Fibroblast of pulmonary artery (primary cell): ENCODE measurements at places on chromosomes 1 and 21.
A peak's percentile ranks its signal among the peaks of the same experiment; 100 is the strongest.

GRCh38 chr1:182615468-182616129, 11.4 kb upstream of the RGS16 start:
- DNase-seq: peak; percentile 36

- no peak for DNase-seq
Observed at GRCh38 chr1:225412803-225413351, 15.0 kb downstream of the LBR start.

DNA sequence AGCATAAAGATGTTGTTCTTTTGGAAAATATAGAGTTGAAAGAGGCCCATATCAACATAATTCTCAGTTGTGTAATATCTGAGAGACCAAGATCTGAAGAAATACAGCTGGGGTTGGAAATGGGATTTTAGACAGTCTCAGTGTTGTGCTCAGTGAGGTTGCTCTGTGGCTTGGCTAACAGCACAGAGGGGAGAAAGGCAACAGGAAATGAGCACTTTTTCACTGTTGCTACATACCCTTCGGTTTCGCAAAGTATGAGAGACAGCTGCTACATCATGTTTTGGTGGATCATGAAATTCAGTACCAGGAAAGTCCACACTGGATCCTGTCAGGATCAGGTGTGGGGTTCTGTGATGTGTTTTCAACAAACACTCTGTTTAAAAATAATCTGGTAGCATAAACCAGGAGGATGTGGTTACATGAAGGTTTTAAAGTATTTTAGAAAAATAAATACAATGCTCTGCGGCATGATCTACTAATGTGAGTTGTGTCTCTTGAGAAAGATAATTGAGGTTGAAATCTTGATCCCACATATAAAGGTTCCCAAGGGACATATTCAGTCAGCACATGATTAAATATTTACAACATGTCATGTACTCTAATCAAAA, 7.0 kb upstream of the GPR88 start:
- DNase-seq: peak; percentile 95

- no peak for DNase-seq
Observed at GRCh38 chr21:37575580-37575979, 209.0 kb downstream of the DYRK1A start.

DNA sequence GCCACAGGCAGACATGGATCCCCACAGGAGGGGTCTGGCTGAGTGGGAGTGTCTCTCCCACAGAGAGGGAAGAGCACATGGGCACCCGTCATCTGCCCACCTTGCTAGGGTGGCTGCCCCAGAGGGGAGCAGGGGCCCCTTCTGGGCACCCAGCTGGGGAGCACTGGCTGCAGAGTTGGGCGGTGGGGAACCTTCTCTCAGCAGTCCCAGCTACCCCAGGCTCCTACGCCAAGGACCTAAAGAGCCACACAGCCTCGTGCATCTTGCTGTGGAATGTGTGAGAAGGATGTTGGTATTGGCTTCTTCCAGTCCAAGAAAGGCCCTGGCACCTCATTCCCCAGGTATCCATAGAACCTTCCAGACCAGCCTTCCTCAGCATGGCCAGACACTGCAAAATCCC, 250.6 kb upstream of the VAMP3 start:
- no peak for DNase-seq

- DNase-seq: no peak
Observed at GRCh38 chr1:214574598-214575411, 23.4 kb upstream of the PTPN14 start.

GRCh38 chr1:29258976-29259801, 22.9 kb downstream of the PTPRU start:
- DNase-seq: no peak

GRCh38 chr1:226809785-226810571, 60.4 kb upstream of the PSEN2 start:
- DNase-seq: no peak

GRCh38 chr1:101108111-101108500, 82.5 kb upstream of the DPH5 start:
- DNase-seq: no peak

DNA sequence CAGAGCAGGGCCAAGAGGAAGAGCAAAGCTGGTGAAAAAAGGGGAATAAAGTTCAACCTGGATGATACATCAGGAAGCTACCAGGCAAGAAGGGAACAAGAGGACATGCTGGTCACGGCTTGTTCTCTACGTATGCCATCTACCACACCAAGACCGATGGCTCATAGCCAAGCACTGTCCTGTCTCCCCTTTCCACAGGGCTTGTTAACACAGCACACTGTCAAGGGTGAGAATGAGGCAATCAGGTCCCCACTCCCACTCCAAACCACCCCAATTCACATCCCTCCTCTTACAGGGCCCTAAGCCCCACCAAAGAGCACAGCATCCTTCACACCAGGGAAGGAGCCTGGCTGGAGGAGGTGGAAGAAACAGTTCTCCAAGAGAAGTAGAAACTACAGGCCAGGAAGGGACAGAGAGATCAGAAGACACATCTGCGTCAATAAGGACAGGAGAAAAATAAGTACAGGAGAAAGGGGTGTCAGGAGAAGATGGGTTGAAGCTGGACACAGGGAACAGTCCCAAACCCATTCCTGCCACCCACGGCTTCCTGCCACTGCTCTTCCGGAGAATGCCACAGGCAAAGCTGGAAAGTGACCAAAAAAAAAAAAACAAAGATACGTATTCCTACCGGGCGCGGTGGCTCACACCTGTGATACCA, 923 bp upstream of the SHC1 start:
- DNase-seq: peak; percentile 35

- DNase-seq: no peak
Observed at GRCh38 chr1:228274452-228275178, 66.8 kb downstream of the OBSCN start.

DNA sequence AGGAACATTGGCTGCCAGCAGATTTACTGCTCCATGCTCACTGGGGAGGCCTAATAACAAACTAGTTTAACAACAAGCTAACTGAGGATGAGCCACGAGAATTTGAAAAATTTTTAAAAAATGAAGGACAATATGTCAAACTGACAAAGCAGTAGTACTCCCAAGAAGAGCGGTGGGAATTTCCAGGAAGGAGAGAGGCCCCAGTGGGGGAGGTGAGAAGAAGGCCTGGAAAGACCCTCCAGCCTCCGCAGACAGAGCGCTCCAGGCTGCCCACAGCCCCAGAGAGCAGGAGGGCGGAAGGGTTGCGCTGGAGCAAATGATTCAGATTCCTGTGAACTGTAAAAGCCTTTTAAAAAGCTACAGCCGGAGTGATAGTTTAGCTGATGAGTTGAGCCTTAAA, 78.5 kb downstream of the SIPA1L2 start:
- no peak for DNase-seq

GRCh38 chr1:203096566-203096965, 10.8 kb upstream of the MYOG start:
- DNase-seq: no peak
